Fibroblast of the aortic adventitia (primary cell): ENCODE measurements at places on chromosomes 7 and 10. TPM values are rescaled to one million over a fixed set of nuclear protein-coding genes. Genes with fewer than 3 reads are reported as not detected.

GRCh38 chr7:142303650-142304049 lies 45.8 kb upstream of the PRSS58 start:
- no peak for DNase-seq

- no peak for DNase-seq
These were observed 33.7 kb downstream of the C10orf120 start for GRCh38 chr10:122665946-122666345.

- no peak for DNase-seq
These were observed 51.5 kb upstream of the RSBN1L start for GRCh38 chr7:77644774-77645173.

The OR2A12 gene
- total RNA-seq: not detected in 2 replicates

The PANK1 gene
- 5.2 and 7.2 TPM in 2 replicates for total RNA-seq

DNA sequence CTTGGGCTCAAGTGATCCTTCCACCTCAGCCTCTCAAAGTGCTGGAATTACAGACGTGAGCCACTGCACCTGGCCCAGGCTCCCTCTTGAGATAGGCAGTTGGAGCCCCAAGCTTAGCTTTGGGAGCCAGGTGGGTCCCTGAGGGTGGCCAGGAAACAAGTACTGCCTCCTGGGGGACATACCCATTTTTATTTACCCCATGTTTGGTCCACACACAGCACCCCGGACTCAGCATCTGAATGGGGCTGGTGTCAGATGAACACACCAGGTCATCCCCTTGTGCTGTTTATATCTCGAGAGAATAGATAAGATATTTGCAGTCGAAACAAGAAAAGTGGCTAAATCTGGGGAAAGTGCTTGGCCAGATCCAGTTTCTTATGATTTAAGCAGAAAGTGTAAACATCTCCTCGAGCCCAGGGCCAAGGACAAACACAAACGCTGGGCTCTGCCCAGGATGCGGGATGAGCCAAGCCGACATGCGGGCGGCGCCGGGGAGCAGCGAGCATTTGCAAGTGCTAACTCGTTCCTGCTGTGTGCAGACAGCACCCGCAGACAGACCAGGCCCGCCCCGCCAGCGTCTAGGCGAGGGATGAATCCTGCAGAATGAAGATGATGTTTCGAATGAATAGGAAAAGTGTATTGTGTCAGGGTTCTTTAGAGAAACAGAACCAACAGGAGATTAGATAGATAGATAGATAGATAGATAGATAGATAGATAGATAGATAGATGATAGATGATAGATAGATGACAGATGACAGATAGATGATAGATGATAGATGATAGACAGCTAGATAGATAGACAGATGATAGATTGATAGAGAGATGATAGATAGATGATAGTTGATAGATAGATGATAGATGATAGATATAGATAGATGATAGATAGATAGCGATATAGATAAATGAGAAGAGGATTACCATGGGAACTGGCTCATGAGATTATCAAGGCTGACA lies 44.4 kb upstream of the OCM2 start:
- no peak for DNase-seq

The VSIR gene
- total RNA-seq: 16.9 and 20.6 TPM in 2 replicates

The UCMA gene
- not detected in 2 replicates for total RNA-seq

DNA sequence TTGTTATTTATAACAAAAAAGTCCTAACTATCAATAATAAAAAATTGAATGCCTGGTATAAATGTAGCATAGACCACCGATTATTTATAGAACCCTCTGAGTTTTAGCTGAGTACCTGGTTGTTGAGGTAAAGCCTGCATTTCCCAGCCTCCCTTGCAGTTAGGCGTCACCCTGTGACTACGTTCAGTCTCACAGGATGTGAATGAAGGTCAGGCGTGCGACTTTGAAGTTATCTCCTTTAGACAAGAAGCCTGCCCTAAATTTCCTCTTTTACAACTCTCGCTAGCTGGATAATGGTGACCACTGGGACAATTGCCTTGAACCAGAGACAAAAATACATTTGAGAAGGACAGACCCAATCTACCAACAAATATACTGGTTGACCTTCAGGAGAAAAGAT lies 67.5 kb upstream of the TES start:
- no peak for DNase-seq

The LIPJ gene
- 0.09 TPM in 1 of 2 replicates, not detected in the other for total RNA-seq

GRCh38 chr10:123236126-123236525 lies 81.9 kb downstream of the BUB3 start:
- peak; percentile 4 for DNase-seq

- DNase-seq: no peak
These were observed 166.2 kb downstream of the EXOC4 start for GRCh38 chr7:133419041-133419440.

GRCh38 chr10:123521556-123521955 lies 144.6 kb upstream of the GPR26 start:
- no peak for DNase-seq
